NB4 (cell line): ENCODE measurements at places on chromosomes 7 and 10.
A peak's percentile ranks its signal among the peaks of the same experiment; 100 is the strongest.

- no peak for DNase-seq
Measured at GRCh38 chr10:6402960-6403359, 177.1 kb downstream of the PRKCQ start.

DNA sequence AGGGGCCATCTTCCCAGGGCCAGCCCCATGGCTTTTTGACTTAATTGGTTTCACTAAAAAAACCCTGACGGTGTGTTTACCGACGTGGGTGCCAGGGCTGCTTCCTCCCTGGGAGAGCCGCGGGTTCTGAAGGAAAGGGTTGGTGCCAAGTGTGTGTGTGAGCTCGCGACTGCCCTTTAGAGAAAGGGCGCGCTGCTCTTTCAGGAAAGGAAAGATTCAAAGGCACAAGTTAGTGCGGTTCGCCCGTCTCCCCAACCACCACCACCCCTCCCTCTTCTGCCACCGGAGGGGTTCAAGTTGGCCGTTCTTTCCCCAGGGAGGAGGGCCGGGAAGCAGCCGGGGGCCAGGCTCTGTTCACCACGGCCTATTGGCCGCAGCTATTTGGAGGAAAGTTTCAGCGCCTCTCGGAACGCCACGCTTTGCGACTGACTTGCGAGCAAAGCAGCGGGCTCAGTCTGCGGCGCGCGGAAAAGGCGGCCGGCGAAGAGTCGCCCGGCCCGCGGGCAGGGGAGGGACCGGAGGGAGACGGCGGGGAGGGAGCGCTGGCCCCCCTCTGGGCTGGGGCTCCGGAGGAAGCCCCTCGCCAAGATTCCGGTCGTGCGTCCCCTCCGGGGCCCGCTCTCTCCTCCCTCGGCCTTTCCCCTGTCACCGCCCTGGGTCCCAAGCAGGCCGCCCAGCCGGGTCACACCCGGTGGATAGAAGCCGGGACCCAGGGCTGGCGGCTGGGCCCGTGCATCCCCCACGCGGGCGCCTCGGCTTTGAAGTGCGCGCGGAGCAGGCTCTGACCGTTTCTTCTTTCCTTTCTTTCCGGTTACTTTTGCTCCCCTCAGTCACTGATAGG lies 165.9 kb upstream of the PPP1R3A start:
- DNase-seq, result no peak

DNA sequence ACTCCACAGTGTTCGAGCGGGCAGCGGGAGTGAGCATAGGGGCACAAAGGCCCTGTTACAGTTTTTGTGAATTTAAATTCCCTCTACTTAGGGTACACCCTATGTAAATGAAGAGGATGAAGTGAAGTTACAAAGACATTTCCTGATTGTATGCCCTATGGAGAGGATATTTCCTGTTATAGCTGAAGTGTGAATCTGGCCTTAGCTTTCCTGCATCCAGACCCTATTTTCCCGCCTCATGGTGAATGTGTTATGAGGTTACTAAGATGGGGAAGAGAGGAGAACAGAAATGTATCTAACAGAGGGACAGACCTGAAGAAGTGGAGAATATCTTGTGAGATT lies 37.8 kb upstream of the COMMD3 start:
- DNase-seq, result no peak

DNA sequence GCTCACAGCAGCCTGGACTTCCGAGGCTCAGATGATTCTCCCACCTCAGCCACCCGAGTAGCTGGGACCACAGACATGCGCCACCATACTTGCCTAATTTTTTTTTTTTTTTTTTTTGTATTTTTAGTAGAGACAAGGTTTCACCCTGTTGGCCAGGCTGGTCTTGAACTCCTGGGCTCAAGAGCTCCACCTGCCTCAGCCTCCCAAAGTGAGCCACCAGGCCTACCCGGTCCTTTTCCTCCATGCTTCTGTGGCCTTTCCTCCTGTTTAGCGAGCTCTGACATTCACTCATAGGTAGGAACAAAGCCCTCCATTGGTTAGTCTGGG lies 50.1 kb upstream of the SRPK2 start:
- no peak for DNase-seq

DNA sequence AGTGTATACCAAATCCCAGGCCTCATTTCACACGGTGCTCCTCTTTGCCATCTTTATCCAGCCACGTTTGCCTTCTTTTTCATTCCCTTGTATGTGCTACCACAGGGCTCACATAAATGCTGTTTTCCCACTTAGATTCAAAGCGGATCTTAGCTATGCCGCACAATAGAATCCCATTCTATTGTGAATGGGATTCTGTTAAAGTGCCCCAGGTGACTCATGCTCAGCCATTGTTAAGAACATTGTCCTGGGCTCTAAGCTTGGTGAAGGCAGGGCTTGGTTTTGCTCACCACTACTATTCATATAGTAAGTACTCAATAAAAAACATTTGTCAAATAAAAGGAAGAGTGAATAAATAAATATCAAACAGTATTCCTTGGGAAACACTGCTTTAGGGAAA lies 72.3 kb upstream of the PHYHIPL start:
- no peak for DNase-seq

DNA sequence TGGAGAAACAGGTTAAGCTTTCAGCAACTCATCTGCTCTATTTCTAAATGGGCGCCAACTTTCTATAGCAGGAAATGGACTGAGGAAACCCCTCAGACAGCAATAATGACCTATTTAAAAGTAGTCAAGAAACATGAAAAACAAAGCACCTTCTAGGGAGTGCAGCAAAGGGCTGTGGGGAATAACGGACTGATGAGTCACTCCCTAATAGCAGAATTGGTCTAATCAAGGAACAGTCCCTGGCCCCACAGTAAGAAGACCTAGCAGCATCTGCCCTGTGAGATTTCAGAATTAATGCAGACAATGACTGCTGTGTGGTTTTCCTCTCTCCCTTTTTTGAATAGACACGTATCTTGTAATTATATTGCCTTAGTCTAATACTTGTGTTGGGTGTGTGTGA lies 602.9 kb downstream of the IPMK start:
- no peak for DNase-seq

DNA sequence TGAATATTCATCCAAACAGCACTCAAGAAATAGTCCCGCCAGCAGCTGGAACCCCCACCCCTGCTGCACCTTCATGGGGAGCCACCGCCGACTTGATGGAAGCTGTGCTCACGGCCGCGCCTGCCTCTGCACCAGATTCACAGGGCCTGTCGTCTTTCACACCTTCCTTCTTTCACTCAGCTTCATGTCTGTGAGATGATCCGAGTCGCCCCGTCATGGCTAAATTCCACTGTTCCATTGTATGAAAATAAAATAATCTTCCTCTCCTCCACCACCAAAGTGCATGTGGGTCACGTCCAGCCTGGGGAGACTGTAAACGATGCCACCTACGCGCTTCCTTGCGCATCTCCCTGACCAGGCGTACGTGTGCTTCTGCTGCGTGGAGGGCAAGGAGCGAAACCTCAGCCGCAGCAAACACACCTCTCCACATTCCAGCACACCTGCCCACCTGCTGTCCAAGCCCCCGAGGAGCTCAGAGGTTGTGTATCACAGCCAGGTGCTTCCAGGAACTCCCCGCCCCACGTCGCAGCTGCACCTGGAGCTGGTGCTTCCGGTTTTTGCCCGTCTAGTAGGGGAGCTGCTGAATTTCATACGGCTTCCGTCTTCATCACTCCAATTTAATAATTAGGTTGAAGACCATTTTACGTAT lies 137.0 kb downstream of the PTPRN2 start:
- DNase-seq, result no peak

GRCh38 chr10:118042336-118042735 lies 4.4 kb downstream of the RAB11FIP2 start:
- DNase-seq, result no peak

- no peak for DNase-seq
Measured at GRCh38 chr7:133807624-133808492, 319.3 kb upstream of the LRGUK start.

- no peak for DNase-seq
Measured at GRCh38 chr7:8305625-8306388, 43.8 kb upstream of the ICA1 start.

DNA sequence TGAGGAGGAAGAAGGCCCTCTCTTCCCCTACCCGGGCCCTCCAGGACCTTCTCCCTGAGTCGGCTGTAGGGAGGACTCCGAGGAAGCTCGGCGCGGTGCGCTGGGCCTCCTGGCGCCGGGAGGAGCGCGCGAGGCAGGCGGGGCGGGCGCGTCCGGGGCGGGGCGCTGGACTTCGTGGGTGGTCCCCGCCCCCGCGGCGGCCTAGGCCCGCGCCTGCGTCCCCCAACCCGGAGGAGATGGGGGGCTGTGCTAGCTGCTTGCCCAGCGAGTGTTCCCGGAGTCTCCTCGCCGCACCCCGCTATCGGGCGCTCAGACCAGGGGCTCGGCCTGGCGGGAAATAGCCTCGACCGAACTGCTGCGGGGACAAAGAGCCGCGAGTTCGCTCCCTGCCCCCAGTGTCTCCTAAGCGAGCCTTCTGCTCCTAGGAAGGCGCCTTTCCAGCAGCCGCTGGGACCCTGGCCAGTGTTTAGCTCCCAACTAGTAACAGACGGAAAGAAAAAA lies 19.2 kb upstream of the SMO start:
- peak; percentile 46 for DNase-seq

GRCh38 chr10:34408956-34409355 lies 406.1 kb downstream of the PARD3 start:
- no peak for DNase-seq

- peak; percentile 62 for DNase-seq
Measured at GRCh38 chr7:3065724-3066143, 22.1 kb upstream of the CARD11 start.

DNA sequence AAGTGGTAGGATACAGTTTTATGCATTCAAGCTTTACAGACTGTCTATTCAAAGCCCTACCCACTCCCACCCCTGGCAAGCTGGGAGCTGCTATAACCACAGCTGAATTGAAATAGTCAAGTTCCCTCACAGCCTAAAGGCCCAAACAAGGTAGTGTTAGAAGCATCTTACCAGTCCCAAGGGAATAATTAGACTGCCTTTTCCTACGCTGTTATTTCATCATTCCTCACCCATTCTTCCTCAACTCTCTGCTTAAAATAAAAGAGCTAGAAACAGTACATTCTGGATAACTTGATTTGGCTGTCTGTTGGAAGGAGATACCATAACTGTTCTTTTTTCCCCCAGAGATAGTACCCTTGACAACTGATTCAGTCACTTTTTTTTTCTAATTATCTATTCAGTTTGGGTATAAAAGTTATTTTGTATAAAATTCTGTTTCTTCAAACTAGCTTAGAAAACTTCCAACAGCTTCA lies 54.0 kb downstream of the RAPGEF5 start:
- peak; percentile 50 for DNase-seq

- DNase-seq, result no peak
Measured at GRCh38 chr10:59770689-59771088, 17.4 kb upstream of the MRLN start.

DNA sequence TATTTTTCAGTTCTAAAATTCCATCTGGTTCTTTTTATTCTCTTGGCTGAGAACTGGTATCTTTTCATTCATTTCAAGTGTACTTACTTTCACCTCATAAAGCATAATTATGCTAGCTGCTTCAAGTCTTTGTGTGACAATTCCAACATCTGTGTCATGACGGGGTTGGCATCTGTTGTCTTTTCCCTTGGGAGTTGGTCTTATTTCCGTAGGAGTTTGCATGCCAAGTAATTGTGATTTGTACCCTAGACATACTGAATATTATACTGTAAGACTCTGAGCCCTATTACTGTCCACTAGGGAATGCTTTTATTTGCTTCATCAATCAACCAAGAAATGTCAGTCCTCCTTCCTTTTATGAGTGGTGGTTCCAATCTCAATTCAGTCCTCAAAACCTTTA lies 24.6 kb upstream of the HUS1 start:
- DNase-seq, result no peak

DNA sequence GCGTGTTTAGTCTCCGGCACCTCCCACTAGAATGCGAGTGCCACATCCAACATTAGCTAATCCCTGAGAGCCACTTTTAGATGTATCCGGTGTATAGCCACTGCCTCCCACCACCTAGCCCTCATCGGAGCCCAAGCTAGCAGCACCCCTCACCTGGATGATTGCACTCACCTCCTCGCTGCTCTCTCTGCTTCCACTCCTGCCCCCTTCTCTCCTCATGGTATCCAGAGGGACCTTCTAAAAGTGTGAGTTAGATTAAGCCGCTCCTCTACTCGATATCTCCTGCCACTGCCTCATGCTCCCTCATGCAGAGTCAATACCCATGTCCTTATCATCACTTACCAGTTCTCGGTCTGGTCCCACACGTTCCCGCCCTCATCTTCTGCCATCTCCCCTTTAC lies 125.3 kb downstream of the RAB11FIP2 start:
- no peak for DNase-seq

GRCh38 chr10:118751265-118751664 lies 3.5 kb downstream of the CACUL1 start:
- DNase-seq, result no peak

- peak; percentile 87 for DNase-seq
Measured at GRCh38 chr7:151876899-151877777, at the start of gene PRKAG2. TSS of gene PRKAG2 (minus strand) at chr7:151877115. CDS start at chr7:151876620, 495 bp downstream.

- DNase-seq, result peak; percentile 27
Measured at GRCh38 chr7:88789480-88790064, 6.0 kb downstream of the TEX47 start.

- DNase-seq, result no peak
Measured at GRCh38 chr7:77438131-77438530, 22.0 kb upstream of the GSAP start.
